Kidney capillary endothelial cell (primary cell): ENCODE measurements at places on chromosomes 5 and 9.

DNA sequence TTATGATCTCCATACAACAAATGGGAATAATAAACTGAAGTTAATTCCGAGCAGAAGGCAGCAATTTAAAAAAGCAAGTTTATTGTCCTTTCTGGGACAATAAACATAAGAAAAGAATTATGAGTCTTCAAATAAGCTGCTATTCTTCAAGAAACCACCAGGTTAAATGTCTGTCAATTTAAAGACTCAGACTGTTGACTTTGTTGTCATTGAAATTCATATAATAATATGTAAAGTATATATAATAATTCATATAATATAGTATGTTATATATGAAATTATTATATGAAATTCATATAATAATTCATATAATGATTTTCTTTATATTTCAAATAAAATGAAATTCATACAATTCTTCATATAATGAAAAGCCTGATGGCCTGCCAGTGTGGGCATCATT is 497.5 kb upstream of the RGMB start:
- DNase-seq, result no peak

DNA sequence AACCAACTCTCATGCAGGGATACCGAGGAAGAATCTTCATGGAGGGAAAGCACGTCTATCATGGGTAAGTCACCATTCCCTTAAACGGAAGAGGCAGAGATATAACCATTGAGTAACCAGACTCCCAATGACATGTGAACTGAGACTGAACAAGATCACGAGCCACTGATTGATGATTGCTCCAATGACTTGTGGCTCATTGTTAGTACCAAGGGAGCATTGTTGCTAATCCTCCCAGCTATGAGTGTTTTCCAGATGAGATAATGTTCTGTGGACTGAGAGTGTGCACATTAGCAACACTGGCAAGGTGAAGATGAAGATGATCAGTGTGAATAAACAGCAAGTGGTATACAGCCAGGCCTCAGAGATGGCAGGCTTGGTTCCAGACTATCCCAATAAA is 219.2 kb upstream of the MAP3K1 start:
- no peak for DNase-seq

GRCh38 chr9:2657427-2657826 is 35.8 kb downstream of the VLDLR start:
- DNase-seq, result no peak

GRCh38 chr5:67578011-67578410 is 381.4 kb upstream of the CD180 start:
- DNase-seq, result no peak

GRCh38 chr5:119439140-119439631 is 13.1 kb upstream of the HSD17B4 start:
- no peak for DNase-seq

DNA sequence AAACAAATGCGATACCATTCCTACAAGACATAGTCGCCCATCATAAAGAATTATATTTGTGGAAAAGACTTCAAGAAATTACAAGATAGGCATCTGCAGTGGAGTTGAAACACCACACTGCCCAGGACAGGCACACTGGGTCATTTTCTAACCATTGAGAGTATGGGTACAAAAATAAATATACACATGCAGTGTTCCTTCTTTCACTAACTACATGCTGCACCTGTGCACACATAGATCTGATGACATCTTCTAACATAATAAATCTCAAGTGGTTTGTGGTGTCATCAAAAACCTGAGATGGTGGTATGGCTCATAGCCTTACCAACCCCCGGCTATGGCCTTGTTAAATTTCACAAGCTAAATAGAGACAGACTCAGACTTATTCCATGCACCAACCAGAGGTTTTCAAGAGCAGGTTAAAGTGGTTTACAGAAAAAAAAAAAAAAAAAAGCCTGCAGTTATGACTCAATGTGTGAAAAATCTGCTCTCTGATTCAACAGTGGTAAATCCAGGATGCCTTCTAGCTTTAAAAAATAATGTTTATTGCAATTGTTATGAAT is 12.4 kb upstream of the NFIB start:
- DNase-seq, result no peak
